ENCODE measurements at places on chromosomes 12 and 14.

GRCh38 chr14:73022051-73022450 is 4.9 kb downstream of the ZFYVE1 start:
- DNase-seq: no peak

DNA sequence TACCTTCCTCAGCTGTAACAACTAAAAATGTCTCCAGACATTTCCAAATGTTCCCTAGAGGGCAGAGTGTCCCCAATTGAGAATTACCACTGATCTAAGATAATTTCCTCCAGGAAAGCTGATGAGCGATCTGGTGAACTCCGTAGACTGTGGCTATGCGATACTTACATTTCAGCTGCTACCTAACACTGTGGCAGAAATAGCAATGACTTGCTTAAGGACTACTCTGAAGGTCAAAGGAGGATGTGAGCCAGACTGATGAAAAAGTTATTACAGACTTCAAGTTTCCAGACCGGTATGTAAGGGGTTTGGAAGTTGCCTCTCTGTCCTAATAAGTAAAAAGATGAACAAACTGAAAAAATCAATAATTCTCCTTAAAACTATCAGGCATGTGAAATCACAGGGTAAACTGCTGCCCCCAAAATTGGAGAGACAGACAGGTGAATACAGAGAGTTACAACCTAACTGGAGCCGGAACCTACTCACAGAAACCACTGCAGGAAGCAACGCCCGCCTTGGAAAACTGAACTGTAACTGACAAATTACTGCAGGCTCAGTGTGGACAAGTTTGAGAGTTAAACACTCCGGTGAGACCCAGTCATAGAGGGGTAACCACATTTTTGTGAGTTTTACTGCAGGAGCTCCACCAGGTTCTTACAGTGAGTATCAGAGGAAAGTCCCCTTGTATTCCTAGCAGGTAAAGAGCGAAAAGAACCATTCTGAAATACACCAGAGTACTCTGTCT is 60.0 kb upstream of the PARP11 start:
- DNase-seq: no peak

GRCh38 chr12:9648701-9649531 is 20.6 kb upstream of the CLEC2D start:
- DNase-seq: no peak

- DNase-seq: no peak
Measured at GRCh38 chr12:90979951-90980350, 24.8 kb downstream of the EPYC start.

DNA sequence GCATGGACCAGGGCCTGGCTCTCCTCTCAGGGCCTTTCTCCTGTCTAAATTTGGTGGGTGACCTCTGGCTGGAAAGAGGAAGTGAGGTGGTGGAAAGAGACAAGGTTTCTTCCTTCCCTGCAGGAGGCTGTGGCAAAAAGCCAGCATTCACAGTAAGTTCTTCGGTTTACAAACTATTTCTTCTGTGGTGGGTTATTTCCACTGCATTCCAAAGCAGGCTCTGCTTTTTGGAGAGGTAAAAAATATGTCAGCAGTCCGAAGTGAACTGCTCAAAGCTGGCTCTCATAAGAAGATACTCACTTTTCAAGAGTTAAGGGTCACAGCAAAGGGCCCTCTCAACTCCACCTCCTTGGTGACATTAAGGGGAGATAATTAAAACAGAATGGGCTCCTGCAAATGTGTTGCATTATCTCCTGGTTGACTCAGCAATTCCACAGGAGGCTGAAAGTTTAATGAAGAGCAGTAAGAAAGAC is 48.9 kb upstream of the POC1B start:
- DNase-seq: peak; percentile 84

DNA sequence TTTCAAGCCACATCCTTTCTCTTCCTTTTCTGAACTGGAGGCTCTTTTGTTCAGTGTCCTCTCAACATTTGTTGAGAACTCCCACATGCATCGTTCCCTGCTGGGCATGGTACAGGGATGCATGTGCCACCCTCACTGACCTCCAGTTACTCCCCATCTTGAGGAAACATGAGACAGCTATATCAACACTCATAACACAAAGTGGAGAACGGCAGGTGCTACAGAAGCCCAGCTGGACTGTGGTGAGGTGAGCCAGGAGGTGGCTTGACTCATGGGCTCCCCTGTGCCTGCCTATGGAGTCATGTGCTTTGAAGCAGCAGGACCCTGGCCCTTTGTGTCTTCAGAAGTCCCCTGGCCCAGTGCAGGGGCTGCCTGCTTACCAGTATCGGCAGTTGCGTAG is 9.7 kb downstream of the MYH6 start:
- no peak for DNase-seq

DNA sequence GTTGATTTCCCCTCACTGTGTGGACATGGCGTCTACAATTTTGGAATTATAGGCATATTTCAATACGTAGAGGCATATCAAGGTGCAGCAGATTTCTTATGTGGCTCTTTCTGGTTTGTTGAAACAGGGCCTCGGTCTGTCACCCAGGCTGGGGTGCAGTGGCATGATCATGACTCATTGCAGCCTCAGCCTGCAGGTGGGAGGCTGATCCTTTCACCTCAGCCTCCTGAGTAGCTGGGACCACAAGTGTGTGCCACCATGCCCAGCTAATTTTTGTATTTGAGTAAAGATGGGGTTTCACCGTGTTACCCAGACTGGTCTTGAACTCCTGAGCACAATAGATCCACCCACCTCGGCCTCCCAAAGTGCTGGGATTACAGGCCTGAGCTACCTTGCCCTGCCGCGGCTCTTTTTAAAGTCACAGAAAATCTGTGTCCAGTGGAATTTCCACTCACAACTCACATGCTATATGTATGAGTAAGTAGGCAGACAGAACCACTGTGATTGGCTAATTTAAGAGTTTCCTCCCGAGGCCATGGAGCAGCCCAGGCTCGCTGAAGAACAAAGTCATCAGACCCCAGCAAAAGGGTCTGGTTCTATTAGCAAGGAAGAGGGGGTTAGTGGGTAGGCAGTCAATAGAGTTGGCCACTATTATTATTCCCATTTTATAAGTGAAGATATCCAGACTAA is 9.1 kb downstream of the GNG2 start:
- no peak for DNase-seq

DNA sequence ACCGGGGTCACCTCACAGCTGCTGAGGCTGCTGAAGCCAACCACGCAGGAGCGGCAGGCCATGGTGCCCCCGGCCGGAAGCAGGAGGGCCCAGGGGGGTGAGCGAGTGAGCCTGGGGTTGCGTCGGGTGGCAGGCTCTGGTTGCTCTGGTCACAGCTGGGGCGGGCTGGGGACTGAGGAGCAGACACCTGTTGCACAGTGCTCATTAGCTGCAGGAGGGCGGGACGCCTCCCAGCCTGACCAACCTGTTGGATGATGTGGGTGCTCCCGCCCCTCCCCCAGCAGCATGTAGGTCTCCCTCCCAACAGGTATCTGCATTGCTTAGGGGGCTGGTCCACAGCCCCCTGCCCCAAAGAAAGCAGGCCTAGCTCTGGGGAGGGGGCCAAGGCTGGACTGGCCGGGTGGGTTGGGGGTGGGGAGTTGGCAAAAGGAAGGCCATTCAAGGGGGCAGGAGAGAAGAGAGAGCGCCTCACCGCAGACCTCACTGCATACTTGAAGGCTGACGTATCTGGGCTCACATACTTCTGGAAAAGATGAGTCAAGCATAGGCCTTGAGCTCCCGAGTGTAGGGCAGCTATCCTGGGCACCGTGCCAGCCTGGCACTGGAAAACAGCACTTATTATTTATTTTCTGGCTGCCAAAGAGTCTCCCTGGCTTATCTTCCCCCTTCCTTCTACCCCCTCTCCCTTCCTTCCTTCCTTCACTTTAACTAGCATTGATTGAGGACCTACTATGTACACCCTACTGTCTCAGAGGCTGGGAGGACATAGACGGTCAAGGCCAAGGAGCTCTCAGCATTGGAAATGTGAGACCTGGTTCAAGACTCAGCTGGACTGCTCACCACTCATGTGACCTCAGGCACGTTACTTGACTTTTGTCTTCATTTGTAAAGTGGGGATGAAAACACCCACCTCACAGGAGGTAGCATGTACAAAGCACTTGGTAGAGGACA is at the start of gene KRT80:
Gene KRT80 (minus strand): TSS at position 174 of the 951 bp plus-strand sequence. CDS start 112 bp downstream, at position 62.
- DNase-seq: peak; percentile 99

GRCh38 chr14:99430491-99430890 is 50.2 kb downstream of the SETD3 start:
- no peak for DNase-seq

- DNase-seq: no peak
Measured at GRCh38 chr12:7439579-7440505, 4.1 kb downstream of the CD163L1 start.

- DNase-seq: peak; percentile 37
Measured at GRCh38 chr12:60263161-60263560, 667.3 kb downstream of the SLC16A7 start.

DNA sequence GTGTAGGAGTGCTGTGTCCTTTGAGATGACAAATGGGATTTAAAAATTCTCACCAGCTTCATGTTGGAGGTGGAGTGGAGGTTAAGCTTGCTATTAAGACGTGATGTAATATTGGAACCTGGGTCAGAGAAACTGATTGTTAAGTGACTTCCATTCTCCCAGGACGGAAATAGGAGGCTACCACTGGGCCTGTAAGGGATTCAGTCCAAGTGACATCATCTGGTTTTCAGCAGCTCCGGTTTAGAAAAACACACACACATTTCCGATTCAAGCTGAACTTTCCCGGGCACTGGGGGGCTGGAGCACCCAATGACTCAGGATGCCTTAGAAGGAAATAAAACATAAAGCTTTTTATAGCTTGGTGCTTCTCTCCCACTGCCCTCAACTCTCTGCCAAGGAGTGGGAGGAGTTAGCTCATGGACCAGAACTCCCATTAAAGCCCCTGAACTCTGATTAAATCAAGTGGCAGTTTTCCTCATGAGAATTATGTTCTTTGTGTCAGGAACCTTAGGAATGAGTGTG is 12.4 kb downstream of the CALM1 start:
- DNase-seq: peak; percentile 94

DNA sequence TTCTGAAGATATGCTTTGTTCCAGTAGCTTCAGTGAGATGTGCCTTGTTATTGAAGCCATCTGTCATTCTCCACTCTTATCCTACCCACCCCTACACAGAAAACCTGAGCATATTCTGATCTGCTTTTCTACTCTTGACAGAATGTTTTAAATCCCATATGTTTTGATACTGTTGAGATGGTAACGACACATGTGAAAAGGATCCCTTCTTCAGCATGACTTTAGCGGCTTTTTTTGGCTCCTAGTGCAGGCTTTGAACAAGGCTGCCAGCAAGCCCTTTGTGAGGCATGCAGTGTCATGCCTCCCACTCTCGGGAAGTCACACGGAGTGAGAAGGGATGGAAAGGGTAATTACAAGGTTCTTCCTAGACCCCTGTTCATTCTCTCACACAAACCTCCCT is 228.8 kb upstream of the RGS6 start:
- no peak for DNase-seq

GRCh38 chr14:90521084-90521929 is 124.5 kb downstream of the CALM1 start:
- DNase-seq: peak; percentile 66

GRCh38 chr14:61596990-61597389 is 98.3 kb upstream of the HIF1A start:
- DNase-seq: peak; percentile 77

DNA sequence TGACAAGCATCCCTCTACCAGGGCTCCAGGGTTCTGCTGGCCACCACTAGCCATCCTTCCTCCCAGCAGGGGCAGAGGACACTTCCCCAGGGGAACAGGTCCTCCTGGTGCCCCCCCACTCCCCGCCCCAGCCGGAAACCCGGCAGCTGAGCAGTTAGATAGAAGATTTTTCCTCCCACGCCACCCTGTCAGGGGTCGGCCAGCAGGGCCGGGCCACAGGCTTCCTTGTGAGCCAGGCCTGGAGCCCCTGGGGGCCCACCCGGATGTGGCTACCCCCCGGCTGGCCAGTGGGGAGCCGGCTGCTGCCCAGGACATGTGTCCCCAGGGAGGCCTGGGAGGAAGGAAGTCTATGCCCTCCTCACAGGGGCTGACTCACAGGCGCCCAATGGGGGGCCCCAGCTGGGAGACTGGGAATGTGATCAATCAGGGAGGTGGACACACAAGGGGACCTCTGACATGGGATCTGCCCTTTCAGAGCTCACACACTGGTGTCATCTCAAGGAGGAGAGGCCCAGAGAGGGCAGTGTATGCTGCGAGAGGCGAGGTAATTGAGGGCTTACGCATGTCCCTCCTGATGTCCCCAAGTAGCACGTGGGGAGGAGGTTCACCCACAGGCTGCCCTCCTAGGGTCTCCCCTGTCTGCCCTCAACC is 4.2 kb downstream of the SH2B3 start:
- DNase-seq: peak; percentile 91

- peak; percentile 24 for DNase-seq
Measured at GRCh38 chr14:98926801-98927200, 345.2 kb downstream of the BCL11B start.

DNA sequence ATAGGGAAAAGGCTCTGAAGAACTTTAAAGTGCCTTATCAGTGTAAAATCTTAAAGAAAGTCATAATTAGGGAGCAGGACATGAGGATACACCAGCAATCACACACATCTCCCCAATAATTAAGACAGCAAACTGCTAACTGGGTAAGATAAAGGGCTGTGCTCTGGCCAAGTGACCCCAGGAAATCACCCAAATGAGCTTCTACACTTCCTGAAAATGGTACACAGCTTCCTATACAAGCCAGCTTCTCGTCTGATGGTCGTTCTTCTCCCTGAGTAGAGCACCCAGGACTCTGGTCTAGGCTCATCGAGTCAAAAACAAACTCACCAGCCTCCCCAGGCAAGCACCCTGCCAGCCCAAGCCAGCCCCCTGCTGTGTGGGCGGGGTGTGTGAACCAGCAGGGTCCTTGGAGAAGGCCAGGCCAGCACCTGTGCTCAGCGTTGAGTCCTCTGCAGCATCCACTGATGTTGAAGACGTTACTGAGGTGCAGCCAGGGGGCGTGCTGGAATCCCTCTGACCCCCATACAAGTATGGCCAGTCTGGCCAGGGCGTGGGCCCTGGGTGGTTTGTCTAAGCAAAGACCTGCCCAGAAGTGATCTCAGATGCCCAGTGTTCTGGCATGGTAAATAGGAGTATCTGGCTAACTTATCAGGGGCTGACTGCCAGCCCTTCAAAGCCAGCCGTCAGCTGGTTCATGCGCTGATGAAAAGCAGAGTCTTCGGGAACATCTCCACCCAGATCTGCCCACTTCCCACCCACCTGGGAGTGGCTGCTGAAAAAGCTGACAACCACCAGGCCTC is 41.4 kb downstream of the ACTN1 start:
- DNase-seq: no peak

GRCh38 chr12:13156277-13156676 is 40.2 kb upstream of the EMP1 start:
- no peak for DNase-seq

GRCh38 chr12:49662998-49663843 is 39.9 kb downstream of the PRPF40B start:
- DNase-seq: peak; percentile 92

- no peak for DNase-seq
Measured at GRCh38 chr12:78204926-78205325, 374.2 kb downstream of the NAV3 start.

DNA sequence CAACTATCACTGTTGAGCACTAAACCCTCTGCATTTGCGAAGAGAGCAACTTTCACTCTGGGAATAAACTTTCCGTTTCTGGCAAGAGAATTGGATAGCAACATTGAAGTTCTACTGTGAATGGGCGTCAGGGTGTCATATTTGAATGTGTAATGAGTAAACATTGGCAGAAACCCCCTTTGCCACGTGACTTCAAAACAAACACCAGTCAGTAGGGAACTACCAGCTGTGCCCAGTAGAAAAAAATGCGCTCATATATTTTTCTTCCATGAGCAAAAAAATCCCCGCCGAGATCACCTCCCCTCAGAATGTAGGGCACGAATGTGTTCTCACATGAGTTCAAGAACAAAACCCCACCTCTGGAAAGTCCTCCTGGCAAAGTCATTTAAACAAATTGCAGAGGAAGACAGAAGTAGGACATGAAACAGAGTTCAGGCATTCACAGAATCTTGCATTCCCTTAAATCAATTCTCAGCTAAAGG is 80.6 kb downstream of the BTG1 start:
- peak; percentile 28 for DNase-seq

Data from M059J (cell line).